Activated gamma-delta T cell (primary cell): ENCODE measurements at places on chromosomes 1 and 21.

DNA sequence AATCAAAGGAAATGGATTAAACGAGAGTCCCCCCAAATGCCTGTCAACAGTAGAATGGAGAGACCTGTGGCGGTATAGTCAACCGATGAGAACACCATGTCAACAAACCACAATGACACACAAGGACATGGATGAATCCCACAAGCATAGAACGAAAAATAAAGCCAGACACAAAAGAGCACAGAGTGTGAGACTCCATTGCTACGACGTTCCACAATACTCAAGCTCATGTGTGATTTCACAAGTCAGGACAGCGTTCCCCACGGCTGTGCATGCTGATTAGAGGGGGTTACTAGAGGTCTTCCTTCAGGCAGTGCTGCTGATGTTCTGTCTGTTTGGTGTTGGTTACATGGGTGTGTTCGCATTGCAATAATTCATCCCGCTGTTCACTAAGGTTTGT, 5.8 kb upstream of the PLA2G2D start:
- DNase-seq: no peak

GRCh38 chr1:230818901-230819300, 49.4 kb downstream of the C1orf198 start:
- no peak for DNase-seq

- no peak for DNase-seq
Observed at GRCh38 chr1:103365860-103366569, 159.5 kb upstream of the RNPC3 start.

DNA sequence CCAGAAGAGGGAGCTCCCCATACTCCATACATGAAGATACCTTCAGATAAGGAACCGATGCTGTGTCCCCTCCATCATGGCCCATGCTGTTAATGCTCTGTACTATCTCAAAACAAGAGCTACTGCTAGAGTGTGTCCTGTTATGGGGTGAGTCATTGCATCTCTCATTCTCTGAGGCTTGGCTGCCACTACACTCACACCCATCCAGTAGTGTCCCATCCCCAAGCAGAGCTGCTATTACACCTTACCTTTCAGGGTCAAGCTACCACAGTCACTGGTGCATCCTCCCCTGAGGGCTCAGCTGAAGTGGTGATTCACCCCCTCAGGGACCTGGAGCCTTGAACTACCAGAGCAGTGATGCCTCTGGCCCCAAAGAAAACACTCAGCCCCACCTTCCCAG, 198.5 kb downstream of the PLA2G4A start:
- no peak for DNase-seq

GRCh38 chr1:236980673-236981072, 23.6 kb downstream of the MT1HL1 start:
- no peak for DNase-seq

DNA sequence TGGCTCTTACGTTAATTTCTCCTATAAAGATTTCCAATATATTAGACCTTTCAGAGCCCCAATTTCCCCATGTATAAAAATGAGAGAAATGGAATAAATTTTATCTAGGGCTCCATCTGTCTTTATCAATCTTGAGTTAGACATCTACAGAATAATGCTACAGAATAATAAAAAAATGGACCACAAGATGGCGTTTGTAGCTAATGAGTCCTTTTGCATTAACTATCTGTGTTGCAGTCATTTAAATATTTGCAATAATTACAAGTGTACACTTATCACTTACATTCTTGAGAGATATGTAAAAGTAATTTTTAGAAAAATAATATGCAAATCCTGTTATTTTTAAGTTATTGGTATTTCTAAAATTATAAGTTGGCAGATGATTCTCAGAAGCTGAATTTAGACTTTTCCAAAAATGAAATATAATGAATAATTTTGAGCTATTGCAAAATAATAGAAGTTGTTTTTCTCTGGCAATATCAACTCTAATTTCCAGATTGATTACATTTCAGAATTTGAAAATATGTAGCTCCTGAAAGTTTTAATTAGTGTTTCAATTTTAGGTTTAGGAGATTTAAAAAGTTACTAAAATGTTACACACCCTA, 87.7 kb downstream of the SNX7 start:
- no peak for DNase-seq

GRCh38 chr1:1924386-1924785, 5.3 kb upstream of the TMEM52 start:
- DNase-seq: no peak

GRCh38 chr21:36976882-36977651, 10.6 kb upstream of the HLCS start:
- DNase-seq: no peak

GRCh38 chr1:21212126-21212525, 35.4 kb upstream of the EIF4G3 start:
- no peak for DNase-seq

DNA sequence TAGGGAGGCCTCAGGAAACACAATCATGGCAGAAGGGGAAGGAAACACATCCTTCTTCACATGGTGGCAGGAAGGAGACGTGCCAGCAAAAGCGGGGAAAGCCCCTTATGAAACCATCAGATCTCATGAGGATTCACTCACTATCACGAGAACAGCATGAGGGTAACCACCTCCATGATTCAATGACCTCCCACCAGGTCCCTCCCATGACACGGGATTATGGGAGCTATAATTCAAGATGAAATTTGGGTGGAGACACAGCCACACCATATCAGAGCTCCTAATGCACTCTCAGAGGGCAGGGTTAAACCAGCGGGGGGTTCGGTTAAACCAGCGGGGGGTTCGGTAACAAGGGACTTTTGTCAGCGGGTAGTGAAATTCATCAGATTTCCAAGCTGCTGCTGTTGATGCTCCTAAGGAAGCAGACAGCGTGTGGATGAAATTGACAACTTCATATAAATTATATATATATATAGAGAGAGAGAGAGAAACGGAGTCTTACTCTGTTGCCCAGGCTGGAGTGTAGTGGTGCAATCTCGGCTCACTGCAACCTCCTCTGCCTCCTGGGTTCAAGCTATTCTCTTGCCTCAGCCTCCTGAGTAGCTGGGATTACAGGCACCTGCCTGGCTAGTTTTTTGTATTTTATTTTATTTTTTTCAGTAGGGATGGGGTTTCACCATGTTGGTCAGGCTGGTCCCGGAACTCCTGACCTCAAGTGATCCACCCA, 4.2 kb downstream of the CSTB start:
- DNase-seq: no peak

DNA sequence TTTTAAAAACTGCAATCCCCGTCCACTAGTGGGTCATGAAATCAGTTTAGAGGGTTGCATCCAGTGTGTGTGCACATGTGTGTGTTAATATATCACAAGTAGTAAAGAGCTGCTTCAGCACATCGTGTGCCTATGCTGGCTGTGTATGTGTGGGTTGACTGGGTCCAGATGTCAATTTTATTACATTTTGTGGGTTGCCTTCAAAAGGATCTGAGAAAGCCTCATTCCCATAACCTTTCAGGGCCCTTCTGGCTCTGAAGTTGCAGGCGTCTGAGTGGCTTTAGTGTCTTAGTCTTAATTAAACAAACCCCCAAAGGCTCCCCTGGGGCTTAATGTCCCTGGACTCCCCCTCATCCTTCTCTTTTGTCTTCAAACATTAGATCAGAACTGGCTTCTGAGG, 19.8 kb downstream of the PLA2G2D start:
- DNase-seq: no peak

GRCh38 chr1:159928491-159929050, 3.3 kb upstream of the TAGLN2 start:
- no peak for DNase-seq

DNA sequence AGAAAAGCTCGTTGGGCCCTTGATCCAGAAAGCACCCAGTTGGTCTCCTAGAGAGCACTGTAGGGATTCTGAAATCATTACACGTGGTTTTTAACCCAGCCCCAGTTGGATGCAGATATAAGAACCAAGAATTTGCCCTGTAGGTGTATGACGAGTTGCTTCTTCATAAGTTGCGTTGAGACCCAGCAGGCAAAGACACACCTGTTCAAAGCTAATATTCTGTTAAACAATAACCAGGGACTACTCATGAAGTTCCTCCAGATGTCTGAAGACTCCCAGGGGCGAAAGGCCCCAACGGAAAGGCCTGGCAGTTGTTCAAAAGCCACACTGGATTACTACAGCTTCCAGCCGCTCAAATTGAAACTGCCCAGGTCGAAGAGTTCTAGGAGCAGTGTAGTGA, 88.6 kb upstream of the HNRNPU start:
- no peak for DNase-seq

DNA sequence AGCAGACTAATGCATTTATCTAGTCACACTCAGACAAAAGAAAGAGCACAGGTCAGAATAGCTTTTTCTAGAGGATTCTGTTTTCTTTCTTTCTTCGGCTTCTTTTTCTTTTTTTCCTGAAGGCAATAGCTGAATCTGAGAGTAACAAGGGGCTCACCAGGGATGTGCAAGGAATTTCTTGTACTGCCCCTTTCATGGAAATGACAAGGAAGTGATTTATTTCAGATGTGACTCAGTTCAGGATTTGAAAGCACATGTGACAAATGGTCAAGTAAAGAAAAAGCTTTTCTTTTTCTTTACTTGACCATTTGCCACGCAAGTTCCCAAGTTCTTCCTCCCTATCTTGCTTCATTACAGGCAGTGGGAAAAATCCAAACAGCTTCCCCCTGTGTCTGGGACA, 202.0 kb downstream of the GABPA start:
- no peak for DNase-seq

- no peak for DNase-seq
Observed at GRCh38 chr1:82483146-82483545, 682.4 kb downstream of the ADGRL2 start.
